ENCODE measurements at places on chromosomes 4 and X. TPM values are rescaled to one million over a fixed set of nuclear protein-coding genes. Genes with fewer than 3 reads are reported as not detected.
A peak's percentile ranks its signal among the peaks of the same experiment; 100 is the strongest.

DNA sequence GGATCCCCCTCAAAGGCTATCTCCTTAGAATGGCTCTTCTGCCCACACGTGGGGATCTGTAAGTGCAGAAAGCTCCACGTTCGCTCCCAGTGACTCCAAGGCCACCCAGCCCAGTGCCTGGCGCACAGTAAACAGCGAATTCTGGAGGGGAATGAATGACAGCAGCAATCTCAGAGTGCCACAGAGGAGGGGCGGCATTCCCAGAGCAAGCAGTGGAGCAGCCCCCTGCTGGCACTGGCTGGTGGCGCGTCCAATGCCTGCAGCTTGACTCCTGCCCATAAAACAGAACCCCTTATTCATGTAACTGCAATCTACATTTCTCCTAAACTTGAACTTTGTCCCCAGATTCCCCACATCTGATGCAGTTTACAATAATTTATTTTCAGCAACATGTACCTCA is 6.9 kb upstream of the HELT start:
- DNase-seq: no peak

The FRMD7 gene
- 0.10 TPM for total RNA-seq

The MAP7D2 gene
- total RNA-seq: 0.69 TPM

- no peak for DNase-seq
These were observed 208.5 kb upstream of the FAT1 start for GRCh38 chr4:186932196-186932595.

The PAGE1 gene
- not detected for total RNA-seq

GRCh38 chr4:82104578-82104977 is 269.2 kb downstream of the HNRNPD start:
- no peak for DNase-seq

The ZNF141 gene
- 34.9 TPM for total RNA-seq

DNA sequence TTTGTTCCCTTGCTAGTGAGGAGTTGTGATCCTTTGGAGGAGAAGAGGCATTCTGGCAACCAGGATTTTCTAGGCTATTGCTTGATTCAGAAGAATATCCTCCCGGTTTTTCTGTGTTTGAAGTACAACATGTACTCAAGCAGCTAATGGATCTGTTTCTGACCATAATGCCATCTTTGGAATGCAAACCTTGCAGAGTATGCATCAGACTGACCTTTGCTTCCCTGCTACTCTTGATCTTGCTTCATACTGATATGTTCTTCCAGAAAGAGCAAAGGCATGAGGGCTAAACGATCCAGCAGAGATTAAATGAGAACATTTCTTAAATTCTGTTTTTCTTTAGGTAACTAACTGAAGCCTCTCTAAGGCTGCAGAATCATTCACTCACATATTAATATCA is 265.4 kb upstream of the SLC7A11 start:
- DNase-seq: no peak

The SOD3 gene
- 15.2 TPM for total RNA-seq

- no peak for DNase-seq
These were observed 16.1 kb downstream of the TMEM175 start for GRCh38 chr4:948101-948935.

The GUCY1B1 gene
- total RNA-seq: 12.6 TPM

The HAUS3 gene
- 14.5 TPM for total RNA-seq

DNA sequence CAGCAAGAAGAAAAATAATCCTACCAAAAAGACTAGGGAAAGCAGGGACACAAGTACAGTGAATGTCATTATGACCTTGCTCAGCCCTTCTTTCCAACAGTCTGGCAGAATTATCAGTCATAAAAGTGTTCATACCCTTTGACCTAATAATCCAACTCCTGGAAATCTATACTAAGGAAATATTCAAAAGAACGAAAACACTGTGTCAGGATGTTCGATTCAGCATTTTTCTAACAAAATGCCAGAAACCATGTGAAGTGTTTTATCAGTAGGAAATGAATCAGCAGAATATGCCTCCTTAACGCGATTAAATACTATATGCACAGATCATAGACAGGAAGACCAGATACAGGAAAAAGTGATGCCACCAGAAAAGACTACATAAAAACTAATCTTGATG is 16.2 kb upstream of the S100G start:
- no peak for DNase-seq

DNA sequence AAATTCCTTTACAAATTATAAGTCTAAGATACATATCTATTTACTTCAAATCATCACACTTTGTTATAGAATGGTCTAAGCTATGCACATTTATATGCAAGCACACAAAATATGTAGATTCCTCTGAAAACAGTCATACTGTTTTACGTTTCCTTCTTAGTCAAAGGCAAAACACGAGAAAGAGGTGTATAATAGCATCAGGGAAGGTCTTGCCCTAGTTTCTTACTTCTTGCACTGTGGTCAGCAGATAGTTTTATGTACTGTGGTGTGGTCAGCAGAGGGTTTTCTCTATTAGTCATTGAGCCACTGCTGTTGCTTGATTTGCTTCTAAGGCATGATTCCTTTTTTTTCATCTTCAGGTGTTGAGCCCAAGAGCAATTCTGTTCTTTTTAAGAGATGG is 117.7 kb downstream of the ADAM29 start:
- no peak for DNase-seq

DNA sequence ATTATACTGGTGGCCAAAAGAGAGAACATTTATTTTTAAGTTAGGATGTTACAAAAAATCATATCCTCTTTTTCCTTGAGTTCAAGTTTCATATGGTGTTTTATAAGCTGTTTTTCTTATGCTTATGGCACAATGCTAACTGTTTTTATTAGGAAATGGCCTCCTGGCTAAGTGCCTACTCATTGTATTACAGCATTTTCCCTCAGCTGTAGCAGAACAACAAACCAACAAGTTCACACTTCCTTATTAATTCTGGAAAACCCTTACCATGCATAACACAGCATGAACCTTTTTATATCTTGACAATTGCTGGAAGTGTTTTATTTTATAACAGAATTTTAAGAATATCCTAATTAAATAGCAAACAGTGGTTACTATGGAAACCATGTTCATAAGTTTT is 165.8 kb downstream of the GASK1B start:
- DNase-seq: peak; percentile 92

- DNase-seq: no peak
These were observed 20.7 kb upstream of the CLGN start for GRCh38 chr4:140448162-140448561.

DNA sequence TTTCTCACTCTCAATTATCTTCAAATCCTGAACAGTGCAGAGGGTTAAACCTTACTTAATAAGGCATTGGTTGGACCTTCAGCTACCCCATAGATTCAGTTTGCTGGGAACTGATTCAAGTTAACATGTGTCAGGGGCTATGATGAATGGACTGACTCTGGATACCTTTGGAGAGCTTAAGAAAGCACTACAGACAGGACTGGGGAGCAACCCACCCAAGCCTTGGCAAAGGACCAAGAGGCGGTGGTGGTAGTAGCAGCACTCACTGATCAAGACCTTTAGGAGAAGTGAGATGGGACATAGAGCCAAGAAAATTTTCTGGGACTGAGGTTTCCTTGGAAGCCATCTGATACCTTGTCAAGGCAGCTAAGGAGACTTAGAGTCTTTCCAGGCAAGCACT is 43.0 kb upstream of the TAPT1 start:
- DNase-seq: no peak

Data from skin of body (tissue), 3 donors.